ENCODE measurements at places on chromosomes 2 and 18.

- no peak for DNase-seq
These were observed 20.3 kb upstream of the LAPTM4A start for GRCh38 chr2:20071397-20072383.

DNA sequence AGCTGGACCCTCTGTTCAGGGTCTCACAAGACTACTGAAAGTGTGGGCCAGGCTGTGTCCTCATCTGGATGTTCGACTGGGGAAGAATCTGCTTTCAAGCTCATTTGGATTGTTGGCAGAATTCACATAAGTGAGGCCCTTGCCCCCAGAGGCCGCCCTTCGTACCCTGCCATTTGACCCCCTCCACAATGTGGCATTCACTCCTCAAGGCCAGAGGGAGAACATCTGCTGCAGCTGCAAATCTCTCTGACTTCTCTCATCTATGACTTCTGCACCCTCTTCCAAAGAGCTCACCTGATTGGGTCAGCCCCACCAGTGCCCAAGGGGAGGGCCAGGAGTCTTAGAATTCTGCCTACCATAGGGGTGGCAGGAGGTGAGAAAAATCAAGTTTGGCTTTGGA lies 3.9 kb upstream of the CNDP2 start:
- no peak for DNase-seq

- DNase-seq = no peak
These were observed 9.5 kb upstream of the KDSR start for GRCh38 chr18:63376538-63376937.

DNA sequence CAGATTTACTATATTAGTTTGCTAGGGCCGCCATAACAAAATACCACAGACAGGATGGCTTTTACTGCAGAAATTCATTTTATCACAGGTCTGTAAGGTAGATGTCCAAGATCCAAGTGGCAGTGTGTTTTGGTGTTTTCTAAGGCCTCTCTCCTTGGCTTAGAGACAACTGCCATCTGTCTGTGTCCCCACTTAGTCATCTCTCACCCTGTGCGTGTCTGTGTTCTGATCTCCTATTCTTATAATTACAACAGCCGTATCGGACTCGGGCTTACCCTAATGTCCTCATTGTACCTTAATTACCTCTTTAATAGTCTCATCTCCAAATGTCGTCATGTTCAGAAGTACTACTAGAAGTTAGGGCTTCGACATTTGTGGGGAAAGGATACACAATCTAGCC lies 362.3 kb upstream of the CDH19 start:
- no peak for DNase-seq

DNA sequence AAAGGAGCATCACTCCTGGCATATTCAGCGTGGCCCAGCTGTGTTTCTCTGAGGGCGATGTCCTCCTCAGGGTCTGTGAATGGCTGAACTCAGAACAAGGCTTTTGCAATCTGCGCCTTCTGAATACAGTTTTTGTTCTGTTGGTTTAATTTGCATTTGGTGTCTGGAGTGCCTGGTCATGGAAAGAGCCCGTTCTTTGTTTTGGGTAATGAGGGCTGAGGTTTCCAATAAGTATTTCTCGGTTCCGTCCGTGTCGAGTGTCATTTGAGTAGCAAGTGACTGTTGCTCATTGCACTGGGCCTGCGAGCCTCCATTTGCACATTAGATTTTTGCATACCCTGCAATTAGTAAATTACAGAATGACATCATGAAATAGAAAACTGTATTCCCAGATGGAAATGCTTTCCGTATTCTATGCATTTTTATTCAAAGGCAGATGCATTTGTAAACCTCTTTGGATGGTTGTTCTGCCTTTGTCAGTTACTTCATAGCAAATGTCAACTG lies 57.3 kb downstream of the NEDD4L start:
- DNase-seq = no peak

GRCh38 chr2:10392951-10393639 lies 55.0 kb downstream of the ODC1 start:
- DNase-seq = no peak

GRCh38 chr2:234098681-234099080 lies 48.2 kb downstream of the SPP2 start:
- DNase-seq = no peak

DNA sequence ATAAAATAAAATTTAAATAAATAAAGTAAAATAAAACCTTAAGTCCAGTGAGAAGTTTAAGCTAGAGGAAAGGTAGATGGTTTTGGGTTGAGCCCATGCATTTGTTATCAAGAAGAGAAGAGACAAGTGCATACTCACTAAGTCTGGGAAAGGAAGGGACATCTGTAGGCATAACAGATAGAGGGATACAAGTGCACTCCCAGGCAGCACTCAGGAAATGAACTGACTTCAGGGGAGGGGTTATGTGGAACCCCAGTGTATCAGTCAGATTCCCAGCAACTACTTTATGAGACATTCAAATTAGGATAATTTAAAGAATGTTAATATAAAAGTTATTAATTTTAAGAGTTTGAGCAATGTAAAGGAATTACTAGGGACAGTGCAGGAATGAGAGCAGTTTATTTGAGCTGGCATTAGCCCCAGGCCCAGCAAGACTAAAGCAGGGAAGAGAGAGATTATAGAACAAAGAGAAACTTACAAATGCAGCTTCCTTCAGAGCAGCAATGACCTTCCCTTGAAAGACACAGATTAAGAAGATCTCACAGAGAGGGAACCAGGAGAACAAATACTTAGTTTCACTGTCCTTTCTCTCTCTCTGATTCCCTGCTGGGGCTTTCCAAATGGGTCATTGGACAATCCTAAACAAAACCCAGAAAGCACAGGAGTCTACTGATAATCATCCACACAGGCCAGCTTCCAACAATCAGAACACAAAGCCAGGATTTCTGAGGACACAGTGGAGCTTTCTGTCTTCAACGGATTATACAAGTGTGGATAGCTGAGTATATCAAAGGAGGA lies 109.7 kb downstream of the ERBB4 start:
- no peak for DNase-seq

DNA sequence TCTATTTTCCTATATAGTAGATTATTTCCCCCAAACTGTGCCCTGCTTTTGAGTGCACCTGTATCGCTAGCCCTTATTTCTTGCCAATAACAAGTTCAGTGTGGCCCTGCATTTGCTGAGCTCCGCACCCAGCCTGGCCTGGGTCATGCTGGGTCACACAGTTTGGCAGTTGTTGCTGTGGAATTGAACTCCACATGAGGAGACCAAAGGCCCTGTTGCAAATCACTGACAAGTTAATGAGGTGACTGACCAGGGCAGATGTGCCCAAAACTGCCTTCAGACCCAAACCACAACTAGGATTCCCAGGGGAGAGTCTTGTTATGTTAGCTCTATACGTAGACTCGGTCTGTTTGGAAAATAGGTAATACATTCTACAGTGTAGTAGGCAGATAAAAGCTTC lies 31.0 kb downstream of the COL4A4 start:
- DNase-seq = no peak

DNA sequence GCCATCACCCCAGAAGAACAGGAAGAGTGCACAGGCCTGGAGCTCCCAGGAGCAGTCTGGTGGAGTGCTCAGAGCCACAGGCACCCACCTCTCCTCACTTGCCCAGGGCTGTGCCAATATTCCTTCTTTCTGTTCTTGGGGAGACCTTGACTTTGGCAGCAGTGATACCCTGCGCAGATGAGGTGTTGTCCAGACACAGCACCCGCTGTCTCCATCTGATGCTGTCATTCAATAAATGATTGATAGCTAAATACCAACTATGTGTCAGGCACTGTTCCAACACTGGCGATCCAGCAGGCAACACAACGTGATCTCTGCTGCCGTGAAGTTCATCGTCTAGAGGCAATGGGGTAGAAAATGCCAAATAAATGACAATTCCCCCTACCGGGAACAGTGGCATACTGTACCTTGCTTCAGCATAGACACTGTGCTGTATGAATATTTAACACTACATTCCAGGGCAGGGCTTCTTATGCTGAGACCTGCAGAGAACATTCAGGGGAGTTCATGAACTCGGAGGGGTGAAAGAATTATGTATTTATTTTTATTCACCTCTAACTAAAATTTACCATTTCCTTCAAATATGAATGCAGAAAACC lies 320.5 kb upstream of the NCKAP5 start:
- no peak for DNase-seq

GRCh38 chr2:105732101-105732500 lies 12.6 kb upstream of the NCK2 start:
- DNase-seq = no peak

- DNase-seq = no peak
These were observed 170.7 kb upstream of the ERBB4 start for GRCh38 chr2:212709280-212709679.

- no peak for DNase-seq
These were observed 57.6 kb downstream of the EPHA4 start for GRCh38 chr2:221514305-221515040.

- no peak for DNase-seq
These were observed 100.7 kb upstream of the STK39 start for GRCh38 chr2:168348076-168348475.

- DNase-seq = no peak
These were observed 48.5 kb downstream of the NAT8 start for GRCh38 chr2:73593680-73594079.

DNA sequence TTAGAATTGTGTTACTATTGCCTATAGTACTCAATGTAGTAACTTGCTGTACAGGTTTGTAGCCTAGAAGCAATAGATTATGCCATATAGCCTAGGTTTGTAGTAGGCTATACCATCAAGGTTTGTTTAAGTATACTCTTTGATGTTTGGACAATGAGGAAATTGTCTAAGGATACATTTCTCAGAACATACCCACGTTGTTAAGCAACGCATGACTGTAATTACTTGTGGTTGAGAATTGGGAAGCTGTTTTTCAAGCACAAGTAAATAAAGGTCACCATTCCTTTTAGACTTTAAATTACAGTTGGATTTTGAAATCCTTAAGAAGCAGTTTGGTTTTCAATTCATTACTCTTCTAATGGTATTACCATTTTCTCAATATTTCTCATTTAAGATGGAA lies 89.8 kb upstream of the KCNH7 start:
- no peak for DNase-seq

DNA sequence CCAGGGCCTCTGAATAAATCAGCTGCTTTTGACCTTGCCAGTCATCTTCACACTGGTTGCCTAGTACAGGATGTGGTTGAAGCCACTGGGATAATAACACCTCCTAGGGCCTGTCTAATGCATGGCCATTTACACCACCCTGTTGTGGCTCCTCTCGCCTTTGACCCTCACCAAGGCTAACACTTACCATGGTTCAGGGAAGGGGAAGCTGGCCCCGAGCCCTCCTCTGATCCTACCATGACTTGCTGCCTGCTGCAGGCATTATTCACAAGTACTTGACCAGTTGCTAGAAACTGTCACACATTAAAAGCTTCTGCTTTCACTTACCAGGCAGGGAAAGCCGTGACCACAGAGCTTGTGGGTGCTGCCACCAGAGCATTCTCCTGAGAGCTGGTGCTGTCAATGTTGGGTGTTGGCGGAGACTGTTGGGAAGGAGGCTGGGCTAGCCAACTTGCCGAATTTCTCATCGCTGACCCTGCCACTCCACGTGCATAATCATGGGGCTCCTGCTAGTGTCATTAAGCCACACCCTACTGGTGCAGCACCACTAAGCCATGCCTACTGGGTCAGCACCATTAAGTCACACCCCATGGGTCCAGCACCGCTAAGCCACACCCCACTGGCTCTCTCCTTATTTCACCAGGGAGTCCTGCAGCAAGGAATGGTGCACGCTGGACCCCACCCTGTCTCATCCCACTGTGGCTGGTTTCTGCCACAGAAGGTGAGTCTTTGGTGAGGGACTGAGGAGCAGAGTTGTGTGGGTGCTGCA lies 47.0 kb upstream of the TTC39C start:
- no peak for DNase-seq

GRCh38 chr2:13401312-13401711 lies 684.6 kb downstream of the TRIB2 start:
- DNase-seq = no peak

GRCh38 chr2:202564226-202564625 lies 70.5 kb upstream of the FAM117B start:
- no peak for DNase-seq

GRCh38 chr2:124668161-124668560 lies 643.1 kb downstream of the CNTNAP5 start:
- DNase-seq = no peak

DNA sequence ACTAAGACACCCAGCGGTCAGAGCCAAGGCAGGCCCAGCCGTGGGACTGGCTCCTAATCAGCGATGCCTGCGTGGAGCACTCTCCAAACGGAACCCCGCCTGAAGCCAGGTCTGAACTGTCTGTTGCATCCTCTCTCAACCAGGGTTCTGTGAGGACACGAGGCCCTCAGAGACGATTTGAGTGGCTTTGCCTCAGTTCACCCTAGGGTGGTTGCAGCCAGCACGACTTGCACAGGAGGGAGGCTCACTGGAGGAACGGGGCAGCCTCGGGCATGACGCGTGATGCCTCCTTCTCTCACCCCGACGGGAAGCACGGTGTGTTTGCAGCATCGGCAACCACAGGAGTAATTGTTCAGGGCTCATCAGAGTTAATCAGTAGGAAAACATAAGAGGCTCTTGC lies 336.4 kb downstream of the EIPR1 start:
- no peak for DNase-seq

DNA sequence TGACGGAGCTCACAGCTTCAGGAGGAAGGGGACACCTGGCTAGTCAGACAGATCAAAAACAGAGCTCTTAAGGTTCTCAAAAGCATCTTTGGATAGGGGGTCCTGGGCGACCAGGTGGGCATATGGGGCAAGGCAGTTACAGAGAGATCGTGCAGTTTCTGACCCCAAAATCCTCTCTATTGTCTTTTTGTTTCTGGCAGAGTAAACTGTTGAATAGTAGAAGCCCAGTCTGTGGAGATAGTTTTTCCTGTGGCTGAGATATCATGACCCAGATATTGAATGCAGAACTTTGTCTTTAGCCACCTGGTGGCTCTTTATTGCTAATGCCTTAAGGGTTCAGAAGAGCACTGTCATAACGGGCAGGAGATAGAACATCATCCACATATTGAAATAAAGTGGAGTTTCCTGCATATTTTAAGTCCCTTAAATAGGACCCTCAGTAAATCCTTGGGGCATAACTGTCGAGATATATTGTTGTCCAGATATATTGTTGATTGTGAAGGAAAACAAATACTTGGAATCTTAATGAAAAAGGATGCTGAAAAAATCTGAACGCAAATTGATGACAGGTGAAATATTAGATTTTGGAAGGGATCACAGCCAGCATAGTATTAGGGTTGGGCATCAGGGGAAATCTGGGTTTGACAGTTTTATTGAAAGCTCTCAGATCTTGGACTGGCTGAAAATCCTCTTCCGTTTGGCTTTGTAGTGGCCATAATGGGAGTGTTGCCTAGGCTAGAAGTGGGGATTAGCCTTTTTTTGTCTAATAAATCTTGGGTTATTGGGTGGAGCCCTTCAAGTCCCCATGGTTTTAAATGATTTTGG lies 14.1 kb upstream of the ZDBF2 start:
- DNase-seq = no peak

DNA sequence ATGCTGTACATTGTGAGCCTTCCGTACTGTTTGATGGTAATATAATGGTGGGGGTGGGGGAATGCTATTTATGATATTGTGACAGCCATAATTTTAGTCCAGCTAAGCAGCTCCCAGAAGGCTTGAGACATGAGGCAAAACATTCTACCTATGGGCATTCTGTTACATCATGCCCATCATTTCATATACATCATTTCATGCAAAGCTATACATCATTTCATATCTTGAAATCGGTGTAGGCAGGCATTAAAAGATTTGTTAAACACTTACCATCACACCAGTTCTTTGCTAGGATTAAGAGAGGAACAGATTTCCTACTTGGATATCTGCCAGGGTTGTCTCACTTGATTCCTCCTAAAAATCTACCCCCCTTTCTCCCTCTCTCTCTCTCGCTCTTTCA lies 84.5 kb downstream of the COL5A2 start:
- DNase-seq = no peak
